Activated T-helper 2 cell treated with anti-CD3 and anti-CD28 coated beads, Interferon-gamma antibody, Interleukin-2, Interleukin-4, amounts not matched to agents 10 μg/mL and 5 μg/mL and 100 μg/mL, durations not matched to agents 14 hours and 24 hours and 36 hours (primary cell): ENCODE measurements at places on chromosomes 16 and 17. TPM values are rescaled to one million over a fixed set of nuclear protein-coding genes. Genes with fewer than 3 reads are reported as not detected.

The SCN4A gene
- 0.11 and 0.14 TPM in 2 replicates for total RNA-seq

- no peaks in the 10 kb centered on the region for H3K36me3 ChIP-seq
- H3K27ac ChIP-seq = no peak overlapping the region
- H3K27me3 ChIP-seq = no peaks in the 10 kb centered on the region
- H3K4me1 ChIP-seq = no peaks in the 10 kb centered on the region
- H3K4me3 ChIP-seq = no peak overlapping the region
These were observed 14.9 kb upstream of the RBFOX3 start for GRCh38 chr17:79625706-79626105.

GRCh38 chr16:54269461-54269860, 17.1 kb downstream of the IRX3 start:
- H3K4me1 ChIP-seq = no peaks in the 10 kb centered on the region
- H3K4me3 ChIP-seq = no peak overlapping the region
- DNase-seq = no peak
- H3K27me3 ChIP-seq = no peaks in the 10 kb centered on the region
- no peak overlapping the region for H3K27ac ChIP-seq
- no peaks in the 10 kb centered on the region for H3K36me3 ChIP-seq

The NPB gene
- total RNA-seq = 0.28 and 0.39 TPM in 2 replicates

DNA sequence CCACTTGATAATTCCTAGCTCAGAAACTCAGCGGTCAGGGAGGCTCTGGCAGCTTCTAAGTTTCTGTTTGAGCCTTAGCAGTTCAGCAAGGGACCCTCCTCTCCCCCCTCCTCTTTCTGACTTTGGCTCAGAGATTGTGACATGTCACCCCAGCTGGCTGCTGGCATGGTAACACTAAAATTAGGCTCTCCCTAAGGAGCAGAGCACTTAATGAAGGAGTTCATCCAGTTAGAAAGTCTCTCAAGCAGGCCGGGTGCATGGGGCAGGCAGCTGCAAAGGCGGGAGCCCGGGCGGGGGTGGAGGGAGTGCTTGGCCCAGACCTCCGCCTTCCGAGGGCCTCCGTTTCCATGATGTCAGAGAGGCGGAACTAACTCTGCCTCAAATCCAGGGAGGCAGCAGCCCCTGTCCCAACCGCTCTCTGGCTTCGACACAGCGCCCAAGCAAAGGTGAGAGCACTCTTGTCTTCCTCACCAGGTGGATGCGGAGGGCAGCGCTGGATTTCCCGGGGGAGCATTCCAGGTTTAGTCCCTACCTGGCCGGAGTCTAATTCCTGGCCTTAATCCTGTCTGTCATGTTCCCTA, 128.0 kb upstream of the PLCG2 start:
- no peak overlapping the region for H3K4me3 ChIP-seq
- peaks cover 10% of the 10 kb centered on the region for H3K4me1 ChIP-seq
